Adipocyte (in vitro differentiated cells): ENCODE measurements at places on chromosomes 2 and 18.

DNA sequence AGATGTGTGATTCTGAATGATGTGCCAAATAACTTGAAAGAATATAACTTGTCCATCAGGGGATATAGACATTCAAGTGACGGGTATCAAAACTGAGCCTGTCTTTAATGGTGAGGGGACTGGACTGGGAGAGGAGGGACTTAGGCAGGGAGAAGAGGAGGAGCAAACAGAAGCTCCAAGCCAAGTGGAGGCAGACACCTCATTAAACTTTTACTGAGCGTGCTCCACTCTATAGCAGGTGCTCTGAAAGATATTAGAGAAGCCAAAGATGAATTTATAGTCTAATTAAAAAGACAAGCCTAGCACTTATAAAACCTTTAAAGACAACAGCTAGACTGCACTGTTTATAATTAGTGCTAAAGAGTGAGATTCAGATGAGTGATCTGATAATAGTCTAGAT is 47.7 kb upstream of the SMAD2 start:
- no peak for DNase-seq

DNA sequence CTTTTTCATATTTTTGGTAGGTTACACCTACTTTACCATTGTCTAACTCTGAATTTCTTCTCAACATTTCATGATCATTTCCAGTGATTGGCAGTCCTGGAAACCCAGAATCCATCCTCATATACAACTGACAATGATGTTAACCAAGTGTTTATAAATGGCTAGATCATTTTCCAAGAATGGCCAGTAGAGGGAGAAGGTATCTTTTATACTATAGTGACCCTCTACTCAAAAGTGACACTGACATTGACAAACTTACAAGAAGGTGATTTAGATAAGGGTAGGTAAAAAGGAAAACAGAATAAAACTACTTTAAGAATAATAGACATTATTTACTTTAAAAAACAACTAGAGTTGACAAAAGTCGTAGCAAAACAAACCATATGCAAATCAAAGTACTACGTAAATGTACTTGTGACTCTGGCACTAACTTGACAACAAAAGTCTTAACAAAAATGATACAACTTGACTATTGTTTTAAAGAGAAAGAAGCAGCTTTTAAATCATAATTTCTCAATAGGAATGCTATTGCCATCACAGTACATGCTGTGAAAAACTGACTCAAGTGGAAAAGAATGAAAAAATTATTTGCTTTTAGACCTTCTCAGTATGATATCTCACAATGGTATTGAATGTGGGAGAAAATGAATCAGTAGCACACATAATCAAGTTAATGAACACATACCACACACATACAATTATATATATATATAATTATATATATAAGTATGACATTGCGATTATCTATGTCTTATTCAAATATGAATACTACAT is 76.6 kb upstream of the GRB14 start:
- DNase-seq, result peak; percentile 53

DNA sequence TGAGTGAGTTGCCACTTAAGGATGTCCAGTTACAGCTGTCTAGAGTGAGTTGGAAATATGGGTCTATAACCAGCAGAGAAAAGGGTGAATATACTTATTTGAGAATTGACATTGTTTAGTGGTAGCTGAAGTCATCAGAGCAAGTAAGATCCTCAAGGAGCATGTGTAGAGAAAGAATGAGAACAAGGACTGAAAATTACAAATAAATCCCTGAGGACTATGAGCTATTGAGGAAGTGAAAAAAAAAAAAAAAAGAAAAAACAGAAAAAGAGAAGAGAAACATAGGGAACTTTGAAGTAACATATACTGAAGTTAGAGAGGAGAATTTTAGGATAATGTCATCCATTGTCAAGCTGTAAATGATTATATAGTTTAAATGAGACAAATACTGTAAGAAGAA is 134.0 kb upstream of the CCDC68 start:
- no peak for DNase-seq

DNA sequence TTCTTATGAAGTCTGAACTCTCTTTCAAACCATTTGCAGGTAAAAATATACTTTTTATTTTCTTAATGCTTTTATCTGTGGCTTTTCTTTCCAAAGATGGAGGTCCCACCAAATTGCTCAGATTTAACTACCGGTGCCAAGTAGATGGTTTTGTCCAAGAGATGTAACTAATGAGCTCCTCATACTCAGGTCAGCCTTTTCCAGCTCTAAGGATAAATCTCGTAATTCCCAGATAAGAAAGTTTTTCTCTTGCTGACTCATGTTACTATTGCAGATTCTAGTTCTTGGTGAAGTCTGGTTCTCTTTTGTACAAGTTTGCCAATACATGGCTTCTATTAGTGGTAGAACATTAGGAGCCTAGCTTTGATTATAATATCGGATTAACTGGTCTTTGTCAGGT is 550.8 kb upstream of the ZNF804A start:
- DNase-seq, result no peak

DNA sequence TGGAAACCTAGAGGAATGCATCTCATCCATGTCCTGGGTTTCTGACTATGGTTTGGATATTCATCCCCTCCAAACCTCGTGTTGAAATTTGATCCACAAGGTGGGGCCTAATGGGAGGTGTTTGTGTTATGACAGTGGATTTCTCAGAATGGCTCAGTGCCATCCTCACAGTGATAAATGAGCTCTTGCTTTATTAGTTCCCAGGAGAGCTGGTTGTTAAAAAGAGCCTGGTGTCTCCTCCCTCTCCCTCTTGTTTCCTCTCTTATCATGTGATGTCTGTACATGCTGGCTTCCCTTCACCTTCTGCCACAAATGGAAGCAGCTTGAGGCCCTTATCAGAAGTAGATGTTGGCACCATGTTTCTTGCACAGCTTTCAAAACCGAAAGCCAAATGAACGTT is 424.3 kb downstream of the DCC start:
- DNase-seq, result no peak

- DNase-seq, result peak; percentile 26
Observed at GRCh38 chr2:212957624-212958023, 193.8 kb downstream of the IKZF2 start.

DNA sequence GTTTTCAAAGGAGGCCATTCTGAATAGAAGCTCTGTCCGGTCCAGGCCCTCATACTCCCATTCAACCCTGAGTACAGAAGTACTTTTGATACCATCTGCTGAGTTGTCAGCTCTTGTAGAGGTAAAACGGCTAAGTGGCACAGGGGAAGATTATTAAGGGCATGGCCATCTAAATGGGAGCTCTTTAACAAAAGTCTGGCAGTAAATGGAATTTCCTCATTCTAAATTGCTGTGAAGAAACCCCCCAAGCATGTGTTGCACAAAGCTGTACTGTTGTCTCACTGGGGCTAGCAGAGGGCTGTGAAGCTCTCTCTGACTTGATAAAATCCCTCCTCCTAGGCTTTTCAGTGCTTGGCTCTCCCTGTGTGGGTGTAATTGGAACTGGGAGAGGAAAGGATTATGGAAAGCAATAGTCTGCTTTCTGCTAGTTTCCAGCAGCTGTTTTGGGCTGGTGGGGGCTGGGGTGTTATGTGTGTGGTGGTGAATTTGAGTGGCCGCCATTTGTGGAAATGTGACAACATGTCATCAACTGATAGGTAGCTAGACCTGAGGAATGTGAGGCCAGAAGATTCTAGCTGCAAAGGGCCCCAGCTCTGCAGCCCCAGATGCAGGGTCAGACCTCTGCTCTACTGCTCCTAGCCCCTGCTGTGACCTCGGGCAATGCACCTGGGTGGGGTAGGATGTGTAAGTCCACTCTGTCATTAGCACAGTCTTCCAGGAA is 65.1 kb downstream of the MAP4K4 start:
- no peak for DNase-seq

DNA sequence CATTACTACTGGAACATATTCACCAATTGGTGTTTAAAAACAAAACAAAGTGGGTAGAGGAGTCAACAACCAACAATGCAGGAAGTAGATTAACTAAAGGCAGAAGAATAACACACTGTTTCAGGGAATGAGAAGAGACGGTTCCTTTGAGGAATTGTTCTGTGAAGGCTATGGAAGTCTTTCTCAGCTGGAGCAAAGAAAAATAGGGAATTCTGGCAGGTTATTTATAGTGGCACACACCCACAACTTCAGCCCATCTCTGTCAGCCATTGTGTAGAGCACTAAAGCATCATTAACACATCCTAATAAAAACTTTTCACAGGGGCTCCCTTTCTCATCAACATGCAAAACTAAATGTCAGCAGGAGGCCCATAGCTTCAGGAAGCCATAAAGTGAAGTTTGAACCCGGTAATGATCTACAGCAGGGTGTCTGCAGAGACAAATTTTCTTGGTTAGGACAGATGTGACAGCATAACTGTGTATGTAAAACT is 113.6 kb downstream of the CDH2 start:
- peak; percentile 66 for DNase-seq

DNA sequence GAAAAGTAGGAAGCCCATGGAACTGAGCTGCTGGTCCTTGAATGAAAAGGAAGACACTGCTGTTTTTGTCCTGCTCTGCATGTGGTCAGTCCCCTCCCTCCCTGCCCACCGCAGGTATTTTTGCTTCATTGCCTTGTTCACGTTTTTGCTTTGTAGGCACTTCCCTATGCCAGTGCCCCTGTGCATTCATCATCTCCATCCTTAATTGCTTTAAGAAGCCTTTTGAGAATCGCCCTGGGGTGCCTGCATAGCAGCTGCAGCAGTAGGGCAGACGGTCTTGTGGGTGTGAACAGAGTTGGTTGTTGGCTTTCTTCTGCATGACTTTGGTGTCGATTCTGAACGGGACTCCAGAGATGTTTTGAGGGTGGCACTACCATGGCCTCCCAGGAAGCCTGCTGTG is 97.0 kb downstream of the CABLES1 start:
- no peak for DNase-seq

- no peak for DNase-seq
Observed at GRCh38 chr2:232835687-232836208, 34.3 kb upstream of the SNORC start.

DNA sequence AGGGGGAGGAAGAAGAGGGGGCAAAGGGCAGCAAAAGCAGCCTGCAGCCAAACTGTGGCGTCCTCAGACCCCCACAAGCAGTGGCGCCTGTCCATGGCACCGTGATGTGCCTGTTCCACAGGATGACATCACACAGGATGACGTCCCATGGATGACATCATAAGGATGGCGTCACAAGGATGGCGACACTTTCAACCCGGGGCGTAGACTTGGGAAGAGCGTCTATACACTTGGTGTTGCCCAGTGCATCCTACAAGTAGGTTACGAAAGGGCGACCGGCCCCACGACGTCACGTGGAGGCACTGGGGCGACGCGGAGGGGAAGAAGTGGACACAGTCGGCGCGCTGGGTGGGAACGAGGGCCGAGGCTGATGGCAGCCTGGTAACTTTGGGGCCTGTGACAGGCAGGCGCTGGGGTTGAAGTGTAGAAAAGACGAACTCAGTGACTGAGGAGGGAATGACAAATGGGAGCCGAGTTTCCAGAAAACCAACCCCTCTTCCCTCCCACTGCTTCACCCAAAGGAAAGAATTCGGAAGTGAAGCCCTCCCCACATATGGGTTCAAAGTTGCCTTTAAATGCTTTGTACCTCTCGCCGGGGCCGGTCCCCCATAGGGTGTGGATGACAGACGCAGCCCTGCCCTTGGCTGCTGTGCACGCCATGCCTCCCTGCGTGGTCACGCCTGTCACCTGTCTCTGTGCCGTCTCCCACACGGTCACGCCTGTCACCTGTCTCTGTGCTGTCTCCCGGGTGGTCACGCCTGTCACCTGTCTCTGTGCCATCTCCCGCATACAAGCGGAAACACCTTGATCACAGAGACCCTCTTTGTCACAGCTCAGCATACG is 13.4 kb upstream of the KCNG2 start:
- no peak for DNase-seq

DNA sequence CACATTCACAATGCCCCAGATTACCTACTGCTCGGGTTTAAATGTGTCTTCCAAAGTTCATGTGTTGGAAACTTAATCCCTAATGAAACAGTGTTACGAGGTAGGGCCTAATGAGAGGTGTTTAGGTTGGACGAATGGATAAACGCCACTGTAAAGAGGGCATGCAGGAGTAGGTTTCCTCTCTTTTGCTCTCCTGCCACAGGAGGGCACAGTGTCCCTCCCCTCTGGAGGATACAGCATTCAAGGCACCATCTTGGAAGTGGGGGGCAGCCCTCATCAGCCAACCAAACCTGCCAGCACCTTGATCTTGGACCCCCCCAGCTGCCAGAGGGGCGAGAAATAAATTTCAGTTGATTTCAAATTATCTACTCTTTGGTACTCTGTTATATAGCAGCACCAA is 103.5 kb downstream of the TSHZ1 start:
- no peak for DNase-seq

DNA sequence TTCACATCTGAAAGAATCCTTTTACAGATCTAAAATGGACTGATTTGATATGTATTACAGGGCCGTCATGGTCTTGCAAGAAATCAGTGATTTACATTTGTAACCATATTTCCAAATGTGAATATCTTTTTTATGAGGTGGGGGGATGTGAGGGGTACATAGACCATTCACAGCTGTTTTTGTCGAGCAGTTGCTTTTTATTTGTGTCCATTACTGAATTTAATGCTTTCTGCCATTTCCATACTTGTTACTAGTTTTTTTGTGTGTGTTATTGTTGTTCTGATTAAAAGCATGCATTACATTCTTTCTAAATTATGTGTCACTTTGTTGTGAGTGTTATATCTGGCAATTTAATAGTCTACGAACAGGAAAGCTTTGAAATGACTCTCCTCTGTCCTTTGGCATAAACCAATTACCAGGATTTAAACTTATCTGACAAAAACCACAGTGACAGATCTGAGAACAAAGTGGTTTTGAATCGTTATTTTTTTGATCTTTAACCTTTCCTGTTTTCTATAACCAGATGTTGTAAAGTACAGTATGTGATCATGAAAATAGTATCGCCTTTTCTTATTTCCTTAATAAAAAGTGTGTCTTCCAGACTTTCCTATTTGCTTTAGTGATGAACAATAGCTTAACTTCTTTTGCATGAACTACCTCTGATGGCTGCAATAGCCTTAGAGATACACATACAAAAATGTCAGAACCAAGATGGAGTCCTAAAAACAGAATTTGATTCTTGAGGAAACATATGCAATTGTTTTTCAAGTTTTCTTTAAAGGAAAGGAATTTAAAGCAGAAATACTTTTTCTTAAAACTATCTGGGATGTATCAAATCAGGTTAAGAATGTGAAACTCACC is 354.2 kb upstream of the ACVR2A start:
- DNase-seq, result no peak

GRCh38 chr2:32949260-32949659 is 2.5 kb downstream of the LTBP1 start:
- no peak for DNase-seq

- no peak for DNase-seq
Observed at GRCh38 chr2:110732422-110733413, at the start of gene ACOXL. ACOXL (plus strand) TSS chr2:110732573; CDS start chr2:110768390, 35,817 bp downstream.

DNA sequence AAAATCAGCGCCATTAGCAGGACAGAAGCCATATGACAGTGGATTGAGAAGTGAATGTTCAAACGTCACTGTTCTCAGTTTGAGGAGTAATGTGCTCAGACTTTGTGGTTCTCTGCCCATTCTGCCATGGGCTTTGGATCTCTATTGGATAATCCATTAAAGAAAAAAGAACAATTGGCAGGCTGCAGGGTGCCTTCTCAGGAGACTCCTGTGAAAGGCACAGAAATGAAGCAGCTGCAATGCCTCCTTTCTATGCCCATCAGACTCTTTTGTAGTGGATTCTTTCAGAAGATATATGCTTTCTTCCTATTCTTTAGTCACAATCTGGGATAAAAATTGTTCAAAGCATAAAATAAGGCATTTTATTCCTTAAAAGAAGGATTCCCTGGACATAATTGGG is 506.9 kb upstream of the KLHL29 start:
- no peak for DNase-seq
